GM23338 (cell line): ENCODE measurements at places on chromosomes 12 and 14.

GRCh38 chr12:93552427-93552826, 20.0 kb upstream of the SOCS2 start:
- DNase-seq, result no peak

DNA sequence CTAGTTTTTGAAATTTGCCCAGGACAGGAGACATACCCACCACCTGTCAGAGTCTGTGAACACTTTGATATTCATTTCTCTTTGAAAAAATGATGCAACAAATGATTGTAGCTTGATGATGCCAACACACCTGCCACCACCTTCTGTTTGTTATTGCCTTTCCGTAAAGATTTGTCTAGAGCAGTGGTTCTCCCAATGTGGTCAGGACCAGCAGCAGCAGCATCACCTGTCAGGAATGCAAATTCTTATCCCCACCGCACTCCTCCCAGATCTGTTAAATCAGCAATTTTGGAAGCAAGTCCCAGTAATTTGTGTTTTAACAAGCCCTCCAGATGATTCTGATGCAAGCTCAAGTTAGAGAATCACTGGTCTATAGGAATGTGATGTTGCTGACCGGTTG, 9.9 kb downstream of the CCDC175 start:
- no peak for DNase-seq

- peak; percentile 60 for DNase-seq
These were observed 40.9 kb downstream of the TSHR start for GRCh38 chr14:80996049-80996901.

GRCh38 chr12:44433659-44434058, 442.5 kb downstream of the NELL2 start:
- DNase-seq, result no peak

GRCh38 chr14:80845856-80846255, 95.7 kb downstream of the CEP128 start:
- no peak for DNase-seq

DNA sequence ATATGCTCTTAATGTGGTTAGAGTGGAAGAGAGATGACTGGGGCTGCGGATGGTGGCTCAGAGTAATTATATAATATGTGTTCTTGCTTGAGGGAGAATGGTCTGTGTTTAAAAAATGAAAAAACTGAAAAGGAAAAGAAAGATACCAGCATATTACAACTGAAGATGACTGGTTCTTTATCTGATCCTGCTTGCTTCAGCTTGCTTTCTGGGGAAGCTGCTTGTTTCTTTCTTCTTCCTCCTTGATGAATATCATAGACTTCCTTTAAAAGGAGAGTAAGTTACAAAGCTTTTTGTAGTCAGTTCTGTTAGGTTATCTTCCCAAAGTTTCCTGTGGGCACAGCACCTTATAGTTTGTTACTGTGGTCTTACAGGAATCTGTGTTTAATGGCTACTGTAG, 210.9 kb downstream of the ERC1 start:
- DNase-seq, result no peak

- peak; percentile 98 for DNase-seq
These were observed 54.6 kb downstream of the NCOR2 start for GRCh38 chr12:124512667-124513296.

DNA sequence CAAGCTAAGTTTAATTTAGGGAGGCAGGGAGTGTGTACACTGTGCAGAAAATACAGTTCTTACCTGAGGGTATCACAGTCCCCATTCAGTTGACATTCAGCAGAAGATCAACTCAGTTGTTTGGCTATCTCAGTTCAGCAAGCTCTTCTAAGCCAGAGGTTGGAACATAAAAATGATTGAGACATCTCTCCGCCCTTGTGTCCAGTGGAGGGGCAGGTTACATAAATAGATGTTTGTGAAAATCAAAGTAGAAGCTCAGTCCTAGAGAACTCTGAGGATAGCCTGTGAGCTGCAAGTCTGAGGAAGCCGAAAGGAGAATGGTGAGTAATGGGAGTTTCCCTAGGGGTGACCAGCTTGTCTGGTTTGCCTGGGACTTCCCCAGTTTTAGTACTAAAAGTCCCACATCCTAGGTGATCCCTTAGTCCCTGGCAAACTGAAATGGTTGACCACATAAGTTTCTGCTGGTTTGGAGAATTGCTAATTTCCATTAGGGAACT, 251.4 kb upstream of the ATP2B1 start:
- DNase-seq, result no peak

DNA sequence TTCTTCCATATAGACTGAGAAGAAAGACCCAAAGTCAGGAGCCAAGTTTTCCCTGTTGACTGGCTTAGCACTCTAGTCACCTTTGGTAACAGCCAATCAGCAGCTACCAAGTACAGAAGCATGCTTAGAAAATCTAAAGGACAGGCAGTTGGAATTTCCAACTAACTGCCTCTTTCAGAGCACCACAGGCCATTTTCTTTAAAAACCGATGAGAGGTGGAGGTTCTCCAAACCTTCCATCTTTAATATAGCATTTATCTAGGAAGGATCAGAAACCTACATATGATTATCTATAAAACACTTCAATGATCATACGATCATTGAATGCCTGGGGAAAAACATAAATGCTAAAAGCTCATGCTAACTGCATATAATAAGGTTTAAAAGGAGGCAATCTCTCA, at the start of gene CATSPERB:
Gene CATSPERB (minus strand): TSS at position 101 of the 400 bp plus-strand sequence. CDS start 2,607 bp downstream, outside the sequence.
- DNase-seq, result peak; percentile 10

- DNase-seq, result no peak
These were observed 255.0 kb downstream of the PAWR start for GRCh38 chr12:79435742-79436141.

GRCh38 chr12:124534776-124535740, 32.4 kb downstream of the NCOR2 start:
- DNase-seq, result no peak

- peak; percentile 68 for DNase-seq
These were observed 132.7 kb downstream of the SLC41A2 start for GRCh38 chr12:104825408-104825807.

GRCh38 chr12:19148860-19149259, 19.3 kb downstream of the PLEKHA5 start:
- DNase-seq, result no peak

GRCh38 chr12:88546853-88547252, 33.4 kb downstream of the KITLG start:
- no peak for DNase-seq

DNA sequence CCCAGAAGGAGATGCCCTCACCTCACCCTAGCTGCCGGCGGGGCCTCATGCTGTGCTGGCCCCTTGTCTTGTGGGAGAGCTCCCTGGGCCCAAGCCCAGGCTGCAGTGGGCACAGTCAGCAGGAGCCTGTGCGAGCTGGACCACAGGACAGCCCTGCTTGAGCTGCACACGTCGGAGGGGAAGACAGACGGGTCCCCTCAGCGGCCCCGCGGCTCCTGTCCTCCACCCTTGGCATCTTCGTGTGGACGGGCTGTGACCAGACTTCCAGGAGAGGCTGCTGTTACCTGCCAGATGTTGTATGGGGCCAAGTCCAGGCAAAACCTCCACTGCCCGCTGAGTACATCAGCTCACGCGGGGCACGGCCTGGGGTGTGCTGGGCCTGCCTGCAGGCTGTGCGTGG, 9.4 kb upstream of the TEX22 start:
- no peak for DNase-seq

- no peak for DNase-seq
These were observed 9.8 kb downstream of the PSEN1 start for GRCh38 chr14:73146111-73146510.

DNA sequence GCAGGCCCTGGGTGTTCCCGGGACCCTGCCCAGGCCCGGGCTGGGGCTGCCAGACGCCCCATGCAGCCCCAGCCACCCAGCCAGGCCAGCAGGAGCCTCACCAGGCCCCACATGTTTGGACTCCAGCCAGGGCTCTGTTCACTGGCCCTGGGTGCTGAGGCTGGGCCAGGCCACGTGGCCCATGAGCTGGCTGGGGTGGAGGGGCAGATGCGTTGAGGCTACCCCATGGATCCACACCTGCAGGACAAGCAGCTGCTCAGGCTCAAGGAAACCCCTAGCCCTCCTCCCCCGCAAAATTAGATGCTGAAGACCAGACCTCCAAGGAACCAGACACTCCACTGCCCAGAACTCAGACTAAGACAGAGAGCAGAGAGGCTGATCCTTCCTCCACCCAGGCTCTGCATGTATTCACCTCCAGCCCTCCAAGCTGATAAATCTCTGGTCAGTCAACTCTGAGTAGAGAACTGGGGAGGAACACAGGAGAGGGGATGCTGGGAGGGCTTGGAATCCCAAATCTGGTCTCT, 1.6 kb downstream of the CDH24 start:
- DNase-seq, result no peak

GRCh38 chr12:43578782-43579181, 26.8 kb upstream of the ADAMTS20 start:
- no peak for DNase-seq

DNA sequence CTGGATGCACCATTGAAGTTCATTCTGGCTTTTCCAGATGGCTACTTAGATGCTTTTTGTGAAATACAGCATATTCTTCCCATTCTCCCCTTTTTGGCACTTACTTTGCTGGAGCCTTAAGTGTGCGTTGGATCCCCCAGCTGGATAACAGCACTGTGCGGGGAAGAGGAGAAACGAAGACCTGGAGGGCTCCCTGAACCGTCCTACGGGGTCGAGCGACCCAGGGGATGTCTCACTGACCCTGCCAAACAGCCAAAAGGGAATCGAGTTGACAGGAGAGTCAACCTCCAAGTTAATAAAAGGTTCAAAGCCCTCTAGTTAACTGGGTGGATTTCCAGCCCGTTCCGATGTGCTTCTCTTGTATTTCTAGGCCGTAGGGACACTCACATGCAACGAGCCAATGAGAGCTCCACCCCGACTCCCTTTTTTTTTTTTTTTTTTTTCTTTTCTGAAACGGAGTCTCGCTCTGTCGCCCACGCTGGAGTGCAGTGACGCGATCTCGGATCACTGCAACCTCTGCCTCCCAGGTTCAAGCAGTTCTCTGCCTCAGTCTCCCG, 1.0 kb upstream of the CAMKK2 start:
- DNase-seq, result peak; percentile 54

- no peak for DNase-seq
These were observed 34.0 kb downstream of the VCPKMT start for GRCh38 chr14:50082308-50082742.
